ENCODE measurements at places on chromosomes 12 and 14.

GRCh38 chr14:102878174-102878969, 44.1 kb upstream of the AMN start:
- DNase-seq = no peak

DNA sequence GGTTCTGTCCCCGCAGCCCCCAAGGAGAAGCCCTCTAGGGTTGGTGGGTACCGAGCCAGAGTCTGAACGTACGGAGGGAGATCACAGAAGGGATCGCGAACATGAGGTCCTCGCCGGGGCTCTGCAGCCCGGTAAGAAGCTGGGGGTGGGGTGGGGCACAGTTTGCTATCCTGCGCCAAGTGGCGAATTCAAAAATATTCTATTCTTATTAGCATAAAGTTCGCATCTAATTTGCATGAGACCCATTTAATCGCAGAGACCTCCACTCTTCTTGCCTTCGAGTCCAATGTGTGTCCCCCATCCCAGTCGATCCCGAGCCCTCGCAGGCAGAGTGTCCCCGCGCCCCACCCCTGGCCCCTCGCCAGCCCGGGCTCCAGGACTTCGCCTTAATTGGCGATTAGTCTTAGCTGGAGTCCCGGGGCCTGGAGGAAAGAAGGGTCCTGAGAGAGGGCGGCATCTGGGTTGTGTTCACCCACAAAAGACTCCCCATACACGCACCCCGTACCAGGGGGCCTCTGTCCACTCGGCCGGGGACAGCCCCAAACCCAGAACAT, 604 bp upstream of the ARHGEF25 start:
- DNase-seq = no peak

GRCh38 chr14:53790731-53791500, 165.7 kb downstream of the BMP4 start:
- DNase-seq = no peak

- no peak for DNase-seq
Observed at GRCh38 chr14:95068521-95068920, 88.8 kb downstream of the DICER1 start.

GRCh38 chr12:95976416-95976832, 19.7 kb downstream of the HAL start:
- no peak for DNase-seq
